Epithelial cell of umbilical artery (primary cell): ENCODE measurements at places on chromosomes 2 and 18. TPM values are rescaled to one million over a fixed set of nuclear protein-coding genes. Genes with fewer than 3 reads are reported as not detected.

The ALPG gene
- total RNA-seq = not detected in 2 replicates

The DYTN gene
- total RNA-seq = not detected in 2 replicates

The LBX2 gene
- 1.6 and 1.7 TPM in 2 replicates for total RNA-seq

The CDK5R2 gene
- total RNA-seq = not detected in 2 replicates

The ALKAL2 gene
- total RNA-seq = not detected in 2 replicates

The COLEC11 gene
- total RNA-seq = not detected in 2 replicates

The SATB2 gene
- under 0.01 and 0.32 TPM in 2 replicates for total RNA-seq

The HOXD9 gene
- 1.3 and 1.4 TPM in 2 replicates for total RNA-seq

The TRIM43 gene
- total RNA-seq = not detected in 2 replicates

The DPP4 gene
- total RNA-seq = 22.7 and 69.3 TPM in 2 replicates

The DNAH7 gene
- total RNA-seq = under 0.01 and 0.32 TPM in 2 replicates
